ENCODE measurements at places on chromosomes 7 and 10. TPM values are rescaled to one million over a fixed set of nuclear protein-coding genes. Genes with fewer than 3 reads are reported as not detected.

The CCNJ gene
- 9.1 TPM for total RNA-seq

GRCh38 chr7:148579366-148579765, 11.2 kb upstream of the C7orf33 start:
- no peak for DNase-seq

DNA sequence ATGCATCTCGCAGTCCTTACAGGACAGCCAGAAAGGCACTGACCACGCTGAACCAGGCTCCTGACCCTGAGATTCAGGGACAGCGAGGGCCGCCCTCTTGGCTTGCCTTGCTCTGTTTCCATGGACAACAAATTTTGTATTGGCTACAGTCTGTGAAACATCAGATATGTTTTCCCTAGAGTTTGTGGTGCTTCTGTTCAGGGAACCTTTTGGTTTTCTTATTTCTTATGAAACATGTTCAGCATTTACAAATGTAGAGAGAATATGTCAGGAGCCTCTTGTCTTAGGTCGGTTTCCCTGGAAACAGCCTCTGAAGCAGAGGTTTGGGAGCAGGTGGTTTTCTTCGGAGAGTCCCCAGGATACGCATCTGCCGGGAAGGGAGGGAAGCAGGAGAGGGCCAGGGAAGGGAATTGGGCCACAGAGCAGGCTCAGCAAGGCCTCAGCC, 260.1 kb downstream of the CCDC3 start:
- DNase-seq: no peak

The GNGT1 gene
- not detected for total RNA-seq

GRCh38 chr7:35241884-35242283, 12.0 kb downstream of the TBX20 start:
- DNase-seq: no peak

The TMEM270 gene
- total RNA-seq: not detected

GRCh38 chr10:13608246-13608853, 21.6 kb downstream of the PRPF18 start:
- DNase-seq: no peak

Measured in activated T-cell treated with anti-CD3 and anti-CD28 coated beads, Interleukin-2, amount 50 U/mL, for 4 hours (primary cell).